Posterior vena cava (tissue), 2 donors: ENCODE measurements at places on chromosomes 13 and 19.

- DNase-seq: no peak
These were observed 2.0 kb downstream of the LRRC4B start for GRCh38 chr19:50565984-50566903.

- no peak for DNase-seq
These were observed 246.5 kb downstream of the DCT start for GRCh38 chr13:94232956-94233355.

DNA sequence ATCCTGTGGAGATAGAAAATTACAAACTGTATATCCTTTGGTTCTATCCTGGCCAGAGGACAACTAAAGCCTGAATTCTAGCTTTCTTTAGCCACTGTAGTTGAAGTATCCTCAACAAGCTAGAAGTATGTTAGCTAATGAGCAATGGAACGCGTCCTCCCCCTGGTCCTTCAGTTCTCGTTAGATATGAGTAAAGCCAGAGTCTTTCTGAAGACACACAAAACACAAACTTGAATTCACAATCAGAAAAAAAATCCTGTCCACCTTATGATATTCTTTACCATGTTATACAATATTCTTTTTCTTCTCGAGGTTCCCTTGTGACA is 1527.0 kb upstream of the SLC10A2 start:
- DNase-seq: no peak

GRCh38 chr13:20494656-20495055 is 31.0 kb downstream of the CRYL1 start:
- no peak for DNase-seq

DNA sequence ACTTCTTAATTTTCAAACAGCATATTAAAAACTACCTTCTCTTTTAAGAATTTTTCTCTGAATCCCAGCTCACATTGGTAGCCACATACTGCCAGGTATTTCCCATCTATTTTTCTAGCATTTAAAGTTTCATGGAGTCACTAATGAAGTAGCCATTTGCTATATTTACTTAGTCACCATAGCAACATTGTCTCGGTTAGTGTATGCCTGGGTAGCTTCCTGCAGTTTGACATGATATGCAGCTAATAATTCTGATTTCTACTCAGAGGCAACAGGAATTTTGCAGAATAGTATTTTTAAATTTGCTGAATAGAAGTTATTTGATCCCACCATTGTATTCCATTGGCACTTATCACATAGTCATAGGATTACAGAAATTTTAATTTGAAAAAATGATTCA is 30.9 kb upstream of the KCTD4 start:
- no peak for DNase-seq
